ENCODE measurements at places on chromosomes 13 and 19.
A peak's percentile ranks its signal among the peaks of the same experiment; 100 is the strongest.

DNA sequence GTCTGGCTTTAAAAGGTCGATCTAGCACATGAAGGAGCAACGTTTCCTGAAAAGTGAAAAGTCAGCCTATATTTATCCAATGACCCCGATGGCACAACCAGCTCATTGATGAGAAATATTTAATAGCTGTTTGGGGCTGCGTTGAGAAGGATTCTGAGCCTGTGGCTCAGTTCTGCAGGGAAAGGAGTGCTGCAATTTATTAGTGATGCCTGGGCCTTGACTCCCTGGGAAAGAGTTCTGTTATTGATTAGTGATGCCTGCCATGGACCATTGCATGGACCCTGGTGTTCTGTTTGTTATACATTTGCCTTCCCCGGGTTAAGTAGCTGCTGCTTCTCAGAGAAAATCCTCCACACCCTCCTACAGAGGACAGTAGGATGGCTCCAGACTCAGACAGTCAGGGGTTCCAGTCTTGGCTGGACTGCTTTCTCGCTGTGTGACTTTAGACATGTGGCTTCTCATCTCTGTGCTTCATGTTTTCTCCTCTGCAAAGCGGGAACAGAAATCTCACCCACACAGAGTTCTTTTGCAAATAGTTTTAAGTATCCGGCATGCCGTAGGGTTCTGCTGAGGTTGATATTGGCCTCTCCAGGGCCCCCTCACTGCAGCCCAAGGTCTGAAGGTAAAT lies 17.7 kb upstream of the PTPRS start:
- no peak for DNase-seq

GRCh38 chr13:21846605-21847004 lies 175.7 kb downstream of the FGF9 start:
- no peak for DNase-seq

DNA sequence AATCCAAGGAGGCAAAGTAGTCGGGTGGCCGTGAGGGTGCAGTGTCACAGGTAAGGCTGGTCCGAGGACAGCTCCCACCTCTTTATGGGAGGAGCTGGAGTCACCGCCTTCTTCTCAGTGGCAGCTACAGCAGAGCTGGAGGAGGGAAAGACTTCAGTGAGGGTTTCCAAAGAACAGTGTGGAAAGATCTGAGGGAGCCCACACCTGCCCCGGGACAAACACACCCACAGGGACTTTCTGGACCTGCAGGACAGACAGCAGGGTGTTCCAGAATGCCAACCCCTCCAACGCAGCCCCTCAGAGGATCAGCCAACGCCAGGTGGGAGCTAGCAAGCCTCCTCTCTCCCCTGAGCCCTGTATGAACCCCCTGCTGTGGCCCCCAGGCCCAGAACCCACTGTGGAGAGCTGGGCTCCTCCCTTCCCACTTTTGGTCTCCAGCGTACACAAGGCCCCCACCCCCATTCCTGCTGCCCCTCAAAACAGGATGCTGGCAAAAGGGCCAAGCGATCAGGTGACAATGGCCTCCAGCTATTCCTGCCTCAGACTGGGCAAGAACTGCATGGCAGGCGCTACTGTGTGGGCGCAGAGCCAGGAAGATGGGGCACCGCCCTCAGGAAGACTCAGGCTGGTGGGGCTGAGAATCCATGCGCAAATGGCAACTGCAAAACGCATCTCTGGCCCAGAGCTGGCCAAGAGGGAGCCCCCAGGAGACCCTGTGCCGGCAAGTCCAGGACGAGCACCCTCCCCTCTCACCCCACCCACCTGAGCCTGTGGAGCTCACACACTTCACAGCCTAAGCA lies 3.5 kb upstream of the CD320 start:
- peak; percentile 70 for DNase-seq

DNA sequence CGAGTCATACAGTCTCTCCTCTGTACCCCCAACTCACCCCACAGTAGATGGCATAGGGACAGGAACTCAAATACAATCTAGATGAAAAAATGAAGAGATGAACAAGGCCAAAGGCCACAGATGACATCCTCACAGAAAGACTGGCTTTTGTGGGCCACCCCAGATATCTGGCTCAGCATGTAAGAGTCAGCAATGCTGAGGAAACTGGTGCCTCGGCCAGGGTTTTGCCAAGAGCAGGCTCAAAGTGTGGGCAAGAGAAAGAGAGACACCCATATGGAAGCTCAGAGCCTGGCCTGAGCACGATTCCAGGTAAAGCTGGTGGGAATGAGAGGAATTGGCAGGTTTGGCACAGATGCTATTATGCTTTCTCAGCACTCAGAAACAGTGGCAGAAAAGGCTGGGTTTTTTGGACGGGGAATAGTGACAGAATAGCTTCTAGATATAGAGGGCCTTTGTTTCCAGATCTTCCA lies 460.6 kb downstream of the FOXO1 start:
- DNase-seq: no peak

DNA sequence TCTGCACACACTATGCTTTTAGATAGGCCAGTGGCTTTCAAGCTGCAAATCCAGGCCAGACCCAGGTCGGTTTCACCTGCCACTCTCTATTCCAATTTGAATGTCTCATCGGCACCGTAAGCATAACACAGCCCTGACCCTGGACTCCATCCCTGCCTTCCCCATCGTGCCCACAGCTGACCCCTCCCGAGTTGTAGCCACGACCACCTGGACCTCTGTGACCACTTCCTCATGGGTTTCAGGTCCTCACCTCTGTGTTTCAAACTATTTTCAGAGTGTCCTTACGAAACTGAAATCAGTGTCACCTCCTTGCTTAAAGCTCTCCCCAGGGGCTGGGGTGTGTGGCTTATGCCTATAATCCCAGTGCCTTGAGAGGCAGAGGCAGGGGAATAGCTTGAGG lies 9.0 kb upstream of the HSH2D start:
- DNase-seq: no peak

DNA sequence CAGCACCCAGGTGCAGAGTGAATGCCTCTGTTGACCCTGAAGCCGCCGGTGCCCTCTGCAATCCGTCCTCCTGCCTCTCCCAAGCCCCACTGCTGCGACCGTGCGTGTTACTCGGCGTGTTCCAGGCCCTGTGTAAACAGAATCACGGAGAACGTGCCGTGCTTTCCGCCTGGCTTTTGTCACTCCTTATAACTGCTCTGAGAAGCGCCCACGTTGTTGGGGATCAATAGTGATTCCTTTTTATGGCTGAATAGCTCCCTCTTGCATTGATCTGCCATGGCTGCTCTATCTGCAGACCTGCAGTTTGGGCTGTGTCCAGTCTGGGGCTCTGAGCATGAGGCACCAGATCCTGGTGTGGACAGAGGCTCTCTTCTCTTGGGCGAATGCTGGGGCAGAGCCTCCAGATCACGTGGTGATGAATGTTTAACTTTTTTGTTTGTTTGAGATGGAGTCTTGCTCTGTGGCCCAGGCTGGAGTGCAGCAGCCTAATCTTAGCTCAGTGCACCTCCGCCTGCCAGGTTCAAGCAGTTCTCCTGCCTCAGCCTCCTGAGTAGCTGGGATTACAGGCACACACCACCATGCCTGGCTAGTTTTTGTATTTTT lies 15.8 kb downstream of the ADPRHL1 start:
- DNase-seq: peak; percentile 30

DNA sequence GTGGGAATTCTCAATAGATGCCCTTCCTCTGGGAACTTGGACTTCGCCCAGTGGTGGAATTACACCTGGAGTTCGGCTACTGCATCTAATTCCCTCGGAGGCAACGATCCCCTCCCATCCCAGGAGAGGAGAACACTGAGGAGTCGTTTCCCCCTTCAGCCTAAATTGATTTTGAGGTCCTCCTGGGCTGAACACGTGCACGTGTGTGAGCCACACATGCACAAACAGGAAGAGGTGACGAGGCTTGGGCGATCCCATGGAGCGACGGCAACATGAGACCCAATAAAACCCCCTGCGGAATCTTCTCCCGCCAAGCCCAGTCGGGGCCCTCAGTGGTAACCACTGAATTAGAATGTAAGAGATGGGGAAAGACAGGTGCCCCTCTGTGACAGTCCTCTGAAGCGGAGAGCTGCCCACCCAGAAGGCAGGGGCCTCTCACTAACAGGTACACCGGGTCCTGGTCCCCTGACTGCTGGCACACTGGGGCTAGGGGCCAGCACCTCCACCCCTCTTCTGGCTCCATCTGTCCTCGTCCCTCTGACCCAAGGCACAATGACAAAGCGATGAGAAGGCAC lies 4.5 kb downstream of the MLLT1 start:
- peak; percentile 37 for DNase-seq

Data from Right ventricle myocardium superior (tissue), 1 donor.